ENCODE measurements at places on chromosomes 3 and 15. TPM values are rescaled to one million over a fixed set of nuclear protein-coding genes. Genes with fewer than 3 reads are reported as not detected.

The ZNF35 gene
- total RNA-seq: 10.1 TPM

The CDHR4 gene
- total RNA-seq: 0.09 TPM

The PRKAR2A gene
- total RNA-seq: 43.4 TPM

The SUSD5 gene
- 2.9 TPM for total RNA-seq

The DAZL gene
- total RNA-seq: not detected

The FETUB gene
- total RNA-seq: not detected

The AEN gene
- 20.8 TPM for total RNA-seq

The MAPKBP1 gene
- total RNA-seq: 12.7 TPM

The C3orf85 gene
- not detected for total RNA-seq

The RNF111 gene
- total RNA-seq: 40.5 TPM

The DPPA2 gene
- total RNA-seq: not detected

The GPR149 gene
- not detected for total RNA-seq

The SPINK8 gene
- not detected for total RNA-seq

The FBXO40 gene
- not detected for total RNA-seq

The SKOR1 gene
- 0.08 TPM for total RNA-seq

The MESP2 gene
- 2.9 TPM for total RNA-seq

The CIP2A gene
- 7.1 TPM for total RNA-seq

The RAB27A gene
- total RNA-seq: 27.7 TPM

The ARPP21 gene
- 0.90 TPM for total RNA-seq

The SAMD7 gene
- total RNA-seq: not detected

The GOLGA8G gene
- total RNA-seq: not detected

The NLGN1 gene
- 6.1 TPM for total RNA-seq

The SATB1 gene
- total RNA-seq: 23.3 TPM

Data from fibroblast of the aortic adventitia (primary cell).